Amygdala (tissue), 56 donors: ENCODE measurements at places on chromosomes 4 and X.

DNA sequence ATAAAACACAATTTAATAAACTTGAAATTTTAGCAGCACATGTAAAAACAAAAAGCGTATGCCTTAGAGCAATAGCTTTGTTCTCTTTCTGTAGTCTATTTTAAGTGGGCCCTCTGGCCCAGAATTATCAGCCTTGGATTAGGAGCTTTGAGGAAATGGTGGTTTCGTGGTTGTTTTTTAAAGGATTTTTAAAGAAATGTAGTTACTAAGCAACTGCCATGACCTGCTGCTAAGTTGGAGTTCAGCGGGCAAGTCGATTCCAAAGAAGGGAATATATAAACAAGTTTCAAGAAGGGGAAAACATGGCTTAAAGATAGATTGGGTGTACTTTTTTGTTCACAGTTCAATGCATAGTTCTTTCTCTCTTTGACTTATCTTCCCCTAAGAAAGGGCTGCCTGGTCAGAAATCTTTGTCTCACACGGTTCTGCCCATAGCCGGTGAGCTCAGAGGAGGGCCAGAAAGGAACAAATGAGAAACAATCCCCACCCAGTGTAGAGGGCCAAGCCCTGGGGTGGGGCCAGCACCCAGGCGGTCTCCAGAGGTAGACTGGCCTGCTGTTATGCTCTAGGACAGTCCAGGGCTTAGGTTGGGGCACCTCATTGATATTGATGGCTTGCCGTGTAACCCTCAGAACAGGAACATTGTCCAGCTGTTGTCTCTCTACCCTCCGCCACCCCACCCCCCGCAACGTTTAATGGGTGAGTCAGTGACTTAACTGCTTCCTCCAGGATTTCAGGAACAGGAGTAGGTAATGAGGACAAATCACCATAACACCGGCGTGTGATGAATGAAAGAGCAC lies 32.5 kb downstream of the DLG3 start:
- no peak for DNase-seq

- no peak for DNase-seq
These were observed 12.9 kb upstream of the HSFX1 start for GRCh38 chrX:149760965-149761364.

GRCh38 chr4:143986180-143986579 lies 33.0 kb downstream of the GYPB start:
- DNase-seq = no peak

DNA sequence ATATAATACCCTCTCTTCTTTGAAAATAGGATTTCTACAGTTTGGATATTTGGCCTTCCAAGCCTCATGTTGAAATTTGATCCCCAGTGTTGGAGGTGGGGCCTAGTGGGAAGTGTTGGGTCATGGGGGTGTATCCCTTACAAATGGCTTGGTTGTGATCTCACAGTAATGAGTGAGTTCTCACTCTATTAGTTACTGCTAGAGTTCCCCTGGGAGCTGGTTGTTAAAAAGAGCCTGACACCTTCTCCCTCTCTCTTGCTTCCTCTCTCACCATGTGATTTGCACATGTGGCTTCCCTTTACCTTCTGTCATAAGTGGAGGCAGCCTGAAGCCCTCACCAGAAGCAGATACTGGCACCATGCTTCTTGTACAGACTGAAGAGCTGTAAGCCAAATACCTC lies 73.9 kb downstream of the HDAC8 start:
- DNase-seq = no peak

DNA sequence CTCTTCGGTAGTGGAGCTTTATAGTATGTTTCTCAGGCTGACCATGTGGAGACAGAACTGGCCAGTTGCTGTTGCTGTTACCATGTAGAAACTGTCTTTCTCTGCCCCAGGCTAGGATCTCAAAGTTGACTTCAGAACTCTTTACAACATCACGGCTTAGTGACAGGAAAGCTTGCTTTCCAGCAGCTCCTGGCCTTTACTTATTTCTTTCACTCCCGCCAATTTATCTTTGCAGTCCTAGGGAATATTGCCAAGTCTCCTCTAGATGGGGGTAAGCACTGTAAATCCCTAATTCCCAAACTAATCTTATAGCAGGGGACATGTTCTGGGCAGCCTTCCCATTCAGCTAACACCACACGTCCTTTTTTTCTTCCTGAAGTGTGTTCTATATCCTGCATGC lies 631.6 kb downstream of the SPRY1 start:
- no peak for DNase-seq

DNA sequence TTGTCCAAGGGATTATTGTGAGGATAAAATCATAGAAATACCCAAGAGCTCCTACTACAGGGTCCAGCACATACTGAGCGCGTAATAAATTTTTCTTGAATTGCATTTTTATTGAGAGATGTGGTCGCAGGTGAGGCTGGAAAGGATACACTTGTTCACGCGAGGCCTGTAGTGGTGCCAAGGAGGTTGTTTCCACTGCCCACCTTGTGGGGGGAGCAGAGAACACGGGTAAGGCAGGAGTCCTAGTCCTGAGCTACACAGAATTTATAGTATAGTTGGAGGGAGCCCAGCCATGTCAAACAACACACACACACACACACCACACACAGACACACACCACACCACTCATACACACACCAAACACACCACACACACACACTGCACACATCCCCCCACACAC lies 31.8 kb upstream of the CYP4V2 start:
- DNase-seq = no peak
